ENCODE measurements at places on chromosomes 5 and 9. TPM values are rescaled to one million over a fixed set of nuclear protein-coding genes. Genes with fewer than 3 reads are reported as not detected.

- DNase-seq = no peak
These were observed 23.8 kb downstream of the NEURL1B start for GRCh38 chr5:172664681-172665541.

DNA sequence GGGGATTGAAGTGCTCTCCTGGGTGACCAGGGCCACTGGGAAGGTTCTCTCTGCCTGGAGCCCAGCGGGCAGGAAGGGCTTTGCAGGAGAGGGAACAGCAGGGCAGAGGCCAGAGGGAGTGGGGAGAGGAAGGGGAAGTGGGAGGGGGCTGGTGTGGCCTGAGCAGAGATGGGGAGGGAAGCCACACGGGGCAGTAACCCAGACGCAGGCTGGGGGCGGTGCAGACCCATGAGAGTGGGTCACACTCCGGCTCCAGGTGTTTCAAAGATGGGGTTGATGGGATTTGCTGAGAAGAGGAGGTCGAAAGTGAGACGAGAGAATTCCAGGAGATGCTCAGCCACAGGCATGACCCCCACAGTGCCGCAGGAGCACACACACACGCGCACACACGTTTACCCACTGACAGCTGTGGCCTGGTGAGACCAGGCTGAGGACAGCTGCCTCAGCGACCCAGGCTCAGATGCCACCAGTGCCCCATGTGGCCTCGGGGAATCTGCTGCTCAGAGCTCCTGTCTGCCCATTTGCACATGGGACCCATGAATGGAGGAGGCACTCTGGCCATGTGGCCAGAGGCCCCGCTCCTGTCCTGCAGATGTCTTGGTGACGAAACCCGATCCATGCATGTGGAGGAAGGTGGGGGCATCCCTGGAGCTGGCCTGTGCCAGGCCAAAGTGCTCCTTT, 32.7 kb upstream of the FCN2 start:
- no peak for DNase-seq

- DNase-seq = no peak
These were observed 52.1 kb downstream of the CTNND2 start for GRCh38 chr5:11851965-11852716.

Gene SPINK6
- not detected for polyA plus RNA-seq

DNA sequence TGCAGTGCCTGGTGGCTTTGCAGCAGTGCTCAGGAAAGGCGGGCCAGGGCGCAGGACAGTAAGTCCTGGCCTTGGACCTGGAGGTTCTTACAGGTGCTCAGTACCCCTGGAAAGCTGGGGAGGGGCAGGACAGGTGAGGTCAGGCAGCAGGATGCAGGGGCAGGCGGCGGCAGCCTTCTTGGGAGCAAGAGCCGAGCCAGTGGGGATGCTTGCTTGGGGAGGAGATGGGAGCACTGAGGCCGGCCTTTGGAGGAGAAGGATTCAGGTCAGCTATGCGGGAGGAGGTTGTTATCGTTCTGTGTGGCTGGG, 98.0 kb downstream of the COL5A1 start:
- DNase-seq = no peak

Gene SPIN1
- 193 TPM for polyA plus RNA-seq

GRCh38 chr5:18375641-18376040, 741.4 kb downstream of the TAF11L14 start:
- DNase-seq = no peak

GRCh38 chr5:33046091-33046490, 335.0 kb downstream of the NPR3 start:
- no peak for DNase-seq

GRCh38 chr5:72600391-72600981, 93.3 kb upstream of the ZNF366 start:
- no peak for DNase-seq

- no peak for DNase-seq
These were observed 38.7 kb downstream of the PRRT1B start for GRCh38 chr9:131583836-131584555.

Gene PSMD5
- 32.6 TPM for polyA plus RNA-seq

- no peak for DNase-seq
These were observed 180.7 kb upstream of the TARS1 start for GRCh38 chr5:33260098-33260497.

Gene NUTM2G
- 0.37 TPM for polyA plus RNA-seq

DNA sequence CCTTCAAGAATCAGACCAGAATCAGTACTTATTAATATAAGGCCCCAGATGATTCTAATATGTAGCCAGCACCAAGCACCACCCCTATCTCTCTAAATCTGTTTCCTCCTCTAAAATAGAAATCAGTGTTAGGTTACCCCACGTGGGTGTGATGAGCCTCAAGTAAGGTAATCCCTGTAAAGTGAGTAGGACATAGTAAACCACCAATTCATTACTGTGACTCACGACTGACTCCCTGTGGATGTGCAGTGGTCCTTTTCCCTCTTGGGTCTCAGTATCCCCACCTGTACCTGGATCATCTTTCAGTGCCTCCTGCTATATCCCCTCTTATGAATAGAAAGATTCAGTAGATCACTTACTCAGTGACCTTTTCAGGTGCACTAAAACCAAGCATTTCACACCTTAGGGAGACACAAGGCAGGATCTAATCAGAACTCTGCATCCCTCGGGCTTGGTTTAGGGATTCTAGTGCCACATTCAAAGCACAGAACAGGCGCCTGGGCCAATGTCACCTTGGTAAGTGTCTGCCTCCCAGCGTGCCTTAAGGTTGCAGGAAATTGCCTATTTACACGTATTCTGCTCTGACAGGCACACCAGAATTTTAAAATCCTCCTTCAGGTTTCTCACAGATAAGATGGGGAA, 12.2 kb upstream of the ALDH1B1 start:
- no peak for DNase-seq

Gene TAF11L10
- not detected for polyA plus RNA-seq

Gene NREP
- polyA plus RNA-seq = 745 TPM

Gene PLPPR1
- polyA plus RNA-seq = 23.8 TPM

DNA sequence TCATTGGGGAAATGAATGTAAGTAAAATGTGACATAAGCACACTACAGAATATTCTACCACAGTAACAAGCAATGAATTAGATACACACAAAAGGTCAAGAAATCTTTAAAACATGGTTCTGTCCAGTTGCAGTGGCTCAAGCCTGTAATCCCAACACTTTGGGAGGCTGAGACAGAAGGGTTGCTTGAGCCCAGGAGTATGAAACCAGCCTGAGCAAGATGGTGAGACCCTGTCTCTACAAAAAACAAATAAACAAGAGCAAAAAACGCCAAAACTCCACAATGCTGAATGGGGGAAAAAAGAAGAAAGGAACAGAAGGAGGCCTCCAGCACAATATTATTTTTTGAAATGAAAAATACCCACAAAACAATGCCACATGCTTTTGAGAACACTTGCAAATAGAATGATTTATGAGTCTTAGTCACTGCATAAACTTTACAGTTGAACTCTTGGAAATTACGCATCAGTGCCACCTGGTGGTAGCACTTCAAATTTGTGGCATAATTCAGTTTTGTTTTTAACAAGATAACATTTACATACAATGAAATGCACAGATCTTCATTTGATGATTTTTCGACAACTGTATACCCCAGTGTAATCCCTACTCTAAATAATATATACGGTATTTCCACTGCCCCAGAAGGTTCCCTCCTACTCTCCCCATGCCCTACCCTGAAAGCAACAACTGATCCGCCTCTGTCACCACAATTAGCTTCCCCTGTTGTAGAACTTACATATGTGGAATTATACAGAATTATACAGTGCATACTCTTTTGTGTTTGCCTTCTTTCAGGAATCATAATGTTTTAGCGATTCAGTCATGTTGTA, 14.4 kb upstream of the SPINK4 start:
- DNase-seq = peak; percentile 52

- DNase-seq = no peak
These were observed 205.1 kb upstream of the EFNA5 start for GRCh38 chr5:107875833-107876232.

DNA sequence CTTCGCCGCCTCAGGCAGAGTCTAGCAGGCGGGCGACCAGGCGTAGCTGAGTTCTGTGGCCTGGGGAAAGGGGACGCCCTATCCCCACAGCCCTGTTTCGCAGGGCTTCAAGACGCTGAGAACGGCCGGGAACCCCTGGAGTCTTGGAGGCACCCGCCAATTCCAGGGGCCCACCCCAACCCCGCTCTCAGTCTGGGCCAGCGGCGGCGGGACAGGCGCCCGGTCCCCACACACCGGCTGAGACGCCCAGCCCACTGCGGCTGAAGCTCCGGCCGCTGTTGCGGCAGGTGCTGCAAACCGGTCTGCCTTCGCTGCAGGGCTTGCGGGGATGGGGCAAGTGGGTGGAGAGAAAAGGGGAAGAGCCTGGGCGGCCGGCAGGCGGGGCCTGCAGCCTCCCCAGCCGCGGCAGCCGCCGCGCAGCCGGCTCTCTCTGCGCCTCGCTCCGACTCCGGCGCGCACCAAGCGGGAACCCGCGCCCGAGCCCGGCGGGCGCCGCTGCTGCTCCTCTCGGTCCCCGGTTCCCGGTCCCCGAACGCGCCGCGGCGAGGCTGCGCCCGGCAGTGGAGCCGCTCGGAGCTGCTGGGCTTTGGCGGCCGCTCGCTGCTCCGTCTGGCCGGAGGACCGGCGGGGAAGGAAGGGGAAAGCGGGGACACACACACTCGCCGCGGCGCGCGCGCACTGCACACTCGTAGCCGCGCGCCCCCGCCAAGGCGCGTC, at the start of gene PIP5K1B:
Gene PIP5K1B (plus strand): TSS at position 427 of the 717 bp plus-strand sequence. CDS start 117,375 bp downstream, outside the sequence.
- DNase-seq = no peak

GRCh38 chr5:58675341-58675740, 92.5 kb downstream of the RAB3C start:
- no peak for DNase-seq

GRCh38 chr5:73666891-73667290, 40.9 kb downstream of the ARHGEF28 start:
- no peak for DNase-seq

GRCh38 chr5:160390787-160391696, 8.8 kb downstream of the FAM200C start:
- DNase-seq = no peak

DNA sequence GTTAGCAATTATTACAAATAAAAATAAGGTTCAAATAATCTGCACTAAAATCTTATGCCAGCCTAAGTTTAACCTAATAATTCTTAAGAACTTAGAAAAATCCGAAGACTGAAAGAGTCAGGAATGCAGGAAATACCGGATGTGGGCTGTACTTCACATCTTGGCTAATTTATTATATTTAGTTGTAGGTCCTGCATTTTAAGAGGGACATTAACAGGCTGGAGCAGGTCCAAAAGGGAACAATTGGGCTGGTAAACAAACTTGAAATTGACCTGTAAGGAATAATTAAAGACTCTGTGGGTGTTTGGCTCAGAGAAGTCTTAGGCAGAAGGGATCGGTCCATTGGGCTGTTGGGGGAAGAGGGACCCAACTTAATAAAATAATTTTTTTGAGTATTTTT, 18.4 kb downstream of the GLRA1 start:
- no peak for DNase-seq

Gene TMC1
- 0.95 TPM for polyA plus RNA-seq

Gene SLC31A2
- 3.2 TPM for polyA plus RNA-seq

- no peak for DNase-seq
These were observed 56.3 kb upstream of the PRDM9 start for GRCh38 chr5:23451156-23451555.

DNA sequence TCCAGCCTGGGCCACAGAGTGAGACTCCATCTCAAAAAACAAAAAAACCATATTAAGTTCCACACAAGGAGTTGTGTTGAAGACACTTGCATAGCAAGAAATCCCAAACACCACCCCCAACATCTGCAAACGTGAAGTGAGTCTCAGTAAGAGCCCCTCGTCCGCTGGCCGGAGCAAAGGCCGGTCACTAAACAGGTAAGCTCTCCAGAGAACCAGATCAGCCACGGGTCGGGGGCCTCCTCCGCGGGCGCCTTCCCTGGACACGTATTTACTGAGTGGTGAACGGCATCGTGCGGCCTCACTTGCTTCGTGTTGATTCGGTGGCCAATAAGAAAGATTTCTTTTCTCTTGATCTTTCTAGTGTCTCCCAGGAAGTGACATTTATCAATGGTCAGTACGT, 93.6 kb downstream of the MRPL36 start:
- no peak for DNase-seq

GRCh38 chr5:3339798-3340115, 255.9 kb upstream of the IRX1 start:
- DNase-seq = no peak

Gene SLC23A1
- 16.8 TPM for polyA plus RNA-seq

DNA sequence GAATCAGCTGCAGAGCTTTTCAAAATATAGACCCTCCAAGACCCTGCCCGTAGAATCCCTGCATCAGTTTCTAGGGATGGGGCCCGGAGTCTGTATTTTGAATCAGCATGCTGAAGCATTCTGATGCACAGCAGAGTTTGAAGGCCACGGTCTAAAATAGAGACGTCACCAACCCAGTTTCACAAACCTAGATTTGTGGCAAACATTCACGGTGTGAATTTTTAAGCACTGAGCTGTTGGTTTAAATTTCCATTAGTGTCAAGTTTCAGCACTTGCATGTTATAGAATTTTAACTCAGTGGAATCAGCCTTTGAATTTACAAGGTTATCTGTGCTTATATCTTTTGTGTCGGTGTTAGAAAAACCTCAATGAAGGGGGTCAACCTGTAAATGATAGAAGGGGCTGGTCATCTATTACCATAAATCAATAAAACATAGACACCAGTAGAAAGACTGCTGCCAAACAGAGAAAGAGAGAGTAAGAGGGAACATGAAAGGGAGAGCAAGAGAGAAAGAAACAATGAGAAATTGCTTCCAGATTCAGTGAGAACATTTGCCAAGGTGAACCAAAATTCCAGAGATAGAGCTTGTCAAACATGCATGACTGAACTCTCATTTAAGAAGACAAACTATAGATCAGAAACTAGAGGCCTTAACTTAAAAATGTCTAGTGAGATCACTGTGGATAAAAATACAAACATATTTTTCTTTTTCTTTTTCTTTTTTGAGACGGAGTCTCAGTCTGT, 414.9 kb downstream of the ZSWIM6 start:
- no peak for DNase-seq

Gene CDH10
- 2.8 TPM for polyA plus RNA-seq

DNA sequence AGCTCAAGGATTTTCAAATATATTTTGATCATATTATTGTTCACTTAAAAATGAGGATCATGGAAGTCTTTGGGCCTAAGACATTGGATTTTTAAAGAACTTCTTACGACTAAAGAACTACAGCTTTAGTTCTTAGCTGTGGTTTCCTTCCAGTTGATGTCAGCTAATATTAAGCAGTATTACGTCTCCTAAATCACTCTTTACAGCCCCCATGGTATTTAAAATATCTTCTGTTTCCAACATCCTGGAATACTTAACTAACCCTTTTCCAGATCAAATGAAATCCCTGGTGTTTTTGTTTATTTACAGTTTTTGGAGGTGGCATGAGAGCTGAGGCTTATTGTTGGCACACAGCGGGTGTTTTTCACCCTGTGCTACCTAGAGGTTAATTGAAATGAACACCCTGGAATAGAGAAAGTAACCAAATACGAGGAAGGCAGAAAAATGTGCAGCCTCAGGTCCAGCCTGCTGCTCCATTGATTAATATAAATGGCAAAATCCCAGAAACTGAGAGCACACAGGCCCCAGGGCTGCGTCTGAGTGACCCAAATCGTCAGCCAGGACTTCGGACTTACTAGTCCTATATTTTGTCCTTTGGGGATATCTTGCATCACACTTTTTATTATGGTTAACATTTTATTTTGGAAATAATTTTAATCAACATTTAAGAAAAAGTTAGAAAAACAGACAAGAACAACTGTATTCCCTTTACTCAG, 52.3 kb upstream of the ICE1 start:
- no peak for DNase-seq

- DNase-seq = no peak
These were observed 91.6 kb downstream of the NPR3 start for GRCh38 chr5:32802764-32803163.
